ENCODE measurements at places on chromosomes 12 and 14.

DNA sequence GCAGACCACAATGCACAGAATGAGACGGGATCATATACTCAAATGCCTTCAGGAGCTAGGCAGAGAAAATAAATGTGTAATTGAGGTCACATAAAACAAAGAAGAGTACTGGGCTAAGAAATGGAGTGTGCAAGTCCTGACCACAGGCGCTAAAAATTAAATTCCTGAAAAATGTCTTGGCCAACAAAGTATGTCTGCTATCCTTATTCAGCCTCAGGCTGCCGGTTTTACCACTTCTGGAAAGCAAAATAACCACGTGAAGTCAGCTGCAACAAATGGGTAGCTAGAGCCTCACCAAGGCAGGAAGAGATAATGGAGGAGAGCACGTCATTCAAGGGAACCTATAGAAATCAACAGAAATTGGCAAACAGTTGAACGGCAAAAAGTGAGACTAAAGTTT, 3.1 kb downstream of the PYGL start:
- peak; percentile 90 for DNase-seq

DNA sequence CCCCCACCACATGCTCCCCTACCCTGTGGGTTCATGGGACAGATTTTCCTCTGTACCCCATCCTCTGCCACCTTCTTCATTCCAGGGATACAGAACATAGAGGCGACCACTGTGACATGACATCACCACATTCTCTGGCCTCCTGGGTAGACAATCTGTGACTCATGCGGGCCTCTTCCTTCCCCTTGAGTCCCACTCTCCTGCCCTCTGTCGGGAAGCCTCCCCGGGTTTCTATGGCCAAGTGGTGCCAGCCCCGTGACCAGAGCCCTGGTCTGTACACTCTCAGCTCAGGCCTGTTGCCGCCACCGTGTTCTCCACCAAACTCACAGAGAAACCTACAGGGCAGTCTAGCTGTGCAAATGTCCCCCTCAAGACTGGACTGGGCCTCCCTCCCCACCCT, 8.0 kb downstream of the CLMN start:
- no peak for DNase-seq

DNA sequence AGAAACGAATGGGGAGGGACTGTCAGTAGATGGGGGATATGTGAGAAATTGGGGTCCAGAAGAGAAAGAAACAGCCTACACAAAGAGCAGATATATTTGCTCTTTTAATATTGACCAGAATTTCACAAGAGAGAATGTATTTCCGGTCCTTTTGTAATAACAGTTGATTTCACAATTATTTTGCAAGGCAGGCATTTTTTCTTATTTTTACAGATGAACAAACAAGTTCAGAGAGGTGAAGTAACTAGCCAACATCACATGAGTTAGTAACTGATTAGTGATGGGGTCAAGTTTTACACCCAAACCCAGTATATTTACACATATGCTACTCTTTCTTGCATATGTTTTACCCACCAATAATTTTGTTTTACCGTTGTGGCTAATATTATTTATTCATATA, 188.2 kb downstream of the NAV3 start:
- no peak for DNase-seq

DNA sequence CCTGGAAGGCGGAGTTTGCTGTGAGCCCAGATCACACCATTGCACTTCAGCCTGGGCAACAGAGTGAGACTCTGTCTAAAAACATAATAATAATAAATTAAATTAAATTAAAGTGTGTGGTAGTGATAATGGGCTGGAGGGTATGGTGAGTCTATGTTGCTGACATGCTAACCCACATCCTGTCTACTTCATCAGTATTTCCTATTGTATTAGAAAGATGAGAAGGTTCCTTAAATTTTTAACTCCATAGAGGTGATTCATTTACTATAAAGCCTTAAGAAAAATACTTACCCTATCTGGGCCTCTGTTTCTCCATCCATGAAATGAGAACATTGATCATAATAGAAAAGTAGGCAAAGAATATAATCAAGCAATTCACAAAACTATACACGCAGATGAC, 280.5 kb downstream of the FBXL14 start:
- peak; percentile 30 for DNase-seq

GRCh38 chr12:125128439-125129178, 63.4 kb downstream of the AACS start:
- no peak for DNase-seq

DNA sequence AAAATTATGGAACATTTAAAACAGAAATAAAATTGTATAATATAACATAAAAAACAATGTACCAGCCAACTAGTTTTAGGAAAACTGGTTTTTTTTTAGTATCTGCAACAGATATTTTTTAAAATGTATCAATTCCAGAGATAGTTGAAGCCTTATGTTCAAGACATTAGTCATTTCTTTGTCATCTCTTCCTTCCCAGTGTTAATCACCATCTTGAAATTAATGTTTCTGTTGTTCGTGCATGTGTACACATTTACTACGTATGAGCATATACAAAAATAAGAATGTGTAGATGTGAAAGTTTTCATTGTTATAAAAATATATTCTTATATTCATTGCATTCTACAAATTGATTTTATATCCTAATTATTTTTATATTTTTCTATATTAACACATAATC, 1062.1 kb downstream of the SLC6A15 start:
- peak; percentile 5 for DNase-seq

DNA sequence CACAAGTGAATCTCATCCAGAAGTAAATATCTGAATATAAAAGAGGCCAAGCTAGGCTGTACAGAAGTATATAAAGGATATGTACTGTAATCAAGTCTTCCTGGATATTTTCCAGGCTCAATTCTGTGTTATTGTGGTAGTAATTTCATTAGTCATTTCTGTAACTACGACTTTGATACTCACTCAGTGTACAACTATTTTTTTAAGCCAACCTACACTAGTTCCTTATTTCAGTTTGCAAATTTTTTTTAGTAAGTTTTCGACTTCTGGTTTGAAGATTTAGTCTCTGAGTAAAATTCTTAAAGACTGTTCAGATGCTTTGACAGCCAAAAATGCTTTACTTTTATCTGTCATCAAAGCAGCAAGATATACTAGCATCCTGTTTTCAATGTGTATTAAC, 130.8 kb downstream of the CAPZA3 start:
- peak; percentile 56 for DNase-seq

GRCh38 chr12:55687746-55688145, 20.0 kb downstream of the ITGA7 start:
- DNase-seq = peak; percentile 23

DNA sequence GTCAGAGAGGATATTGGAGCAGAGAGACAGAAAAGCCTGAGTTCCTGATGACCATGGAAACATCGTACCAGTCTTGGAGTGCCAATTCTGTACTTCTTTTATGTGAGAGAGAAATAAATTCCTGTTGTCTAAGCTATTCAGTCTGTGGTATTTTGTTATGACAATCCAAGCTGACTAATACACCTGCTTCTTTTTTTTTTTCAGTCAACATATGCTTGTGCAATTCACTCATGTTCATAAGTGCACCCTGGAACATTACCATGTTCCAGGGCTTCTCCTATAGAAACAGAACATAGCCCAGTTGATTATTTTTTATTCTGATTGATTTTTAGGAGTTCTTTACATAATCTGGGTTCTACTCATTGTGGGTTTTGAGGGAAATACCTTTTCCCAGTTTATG, 1.7 kb upstream of the CHPT1 start:
- DNase-seq = peak; percentile 64

DNA sequence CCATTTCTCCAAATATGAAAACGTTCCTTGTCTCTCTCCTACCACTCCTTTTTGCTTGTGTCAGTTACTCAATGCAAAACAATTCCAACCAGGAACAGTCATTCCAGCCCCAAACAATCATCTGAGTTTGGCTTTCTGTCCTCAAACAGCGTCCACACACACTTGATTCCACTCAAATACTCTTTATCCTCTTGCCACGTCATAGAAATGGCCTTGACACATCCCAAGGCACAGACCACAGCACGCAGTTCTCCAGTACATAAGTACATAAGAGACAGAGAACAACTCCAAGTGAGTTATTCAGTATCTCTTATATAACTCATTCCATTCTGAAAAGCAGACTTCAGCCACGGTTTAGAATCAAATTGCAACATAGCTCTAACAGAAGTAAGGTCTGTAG, 299.2 kb downstream of the RPS29 start:
- no peak for DNase-seq

DNA sequence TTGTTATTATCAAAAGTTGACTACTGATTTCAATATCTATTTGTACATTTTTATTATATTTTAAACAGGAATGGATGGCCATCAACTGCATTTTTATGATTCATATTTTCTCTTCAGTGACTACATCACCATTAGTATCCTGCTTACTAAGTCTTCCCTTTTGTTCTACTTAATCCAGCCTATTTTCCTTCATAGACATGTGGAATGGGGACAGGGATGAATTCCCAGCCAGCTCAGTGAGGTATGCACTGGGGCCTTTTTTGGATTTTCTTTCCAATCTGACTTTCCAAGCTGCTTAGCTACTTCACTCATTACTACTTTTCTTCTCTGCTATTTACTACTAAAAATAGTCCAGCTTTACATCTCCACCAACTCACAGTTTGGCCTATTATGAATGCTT, 38.4 kb downstream of the AKAP6 start:
- DNase-seq = no peak

DNA sequence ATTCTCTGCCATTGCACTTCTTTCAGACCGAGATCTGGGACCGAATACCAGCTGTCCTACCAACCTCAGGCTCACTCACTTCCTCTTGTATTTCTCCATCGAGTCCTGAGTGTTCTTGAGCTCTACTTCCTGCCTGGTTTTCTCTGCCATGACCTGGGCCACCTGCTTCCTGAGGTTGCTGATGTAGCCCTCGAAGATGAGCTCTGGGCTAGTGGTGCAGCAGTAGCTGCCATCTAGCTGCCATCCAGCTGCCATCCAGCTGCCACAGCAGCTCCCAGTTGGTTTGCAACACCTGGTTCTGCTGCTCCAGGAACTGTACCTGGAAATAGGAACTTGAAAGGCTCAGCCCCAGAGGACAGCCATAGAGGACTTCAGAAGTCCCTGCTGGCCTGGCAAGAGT, 15.0 kb upstream of the KRT73 start:
- DNase-seq = no peak

DNA sequence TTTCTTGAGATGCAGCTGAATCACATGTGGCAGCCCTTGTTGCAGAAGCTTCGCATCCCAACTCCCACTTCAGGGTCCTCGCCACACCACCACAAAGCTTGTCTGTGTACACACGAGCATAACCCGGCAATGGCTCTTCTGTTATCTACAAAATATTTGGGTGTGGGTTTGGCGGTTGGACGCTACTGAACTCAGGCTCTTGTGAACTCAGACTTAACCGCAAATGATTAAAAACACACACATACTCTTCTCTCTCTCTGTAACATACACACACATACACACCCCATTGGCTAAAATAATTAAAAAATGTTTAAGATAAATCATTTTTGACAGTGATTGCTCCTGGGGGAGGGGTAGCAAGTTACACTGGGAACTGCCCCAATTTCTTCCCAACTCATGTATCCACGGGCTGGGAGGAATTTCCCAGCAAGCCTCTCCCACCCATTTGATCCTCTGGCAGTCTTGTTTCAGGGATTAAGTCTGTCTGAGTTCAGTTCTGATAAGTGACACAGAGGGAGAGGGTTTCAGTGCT, 63.7 kb upstream of the MANSC4 start:
- DNase-seq = no peak

- DNase-seq = no peak
These were observed 166.1 kb upstream of the EEA1 start for GRCh38 chr12:93094988-93095737.

DNA sequence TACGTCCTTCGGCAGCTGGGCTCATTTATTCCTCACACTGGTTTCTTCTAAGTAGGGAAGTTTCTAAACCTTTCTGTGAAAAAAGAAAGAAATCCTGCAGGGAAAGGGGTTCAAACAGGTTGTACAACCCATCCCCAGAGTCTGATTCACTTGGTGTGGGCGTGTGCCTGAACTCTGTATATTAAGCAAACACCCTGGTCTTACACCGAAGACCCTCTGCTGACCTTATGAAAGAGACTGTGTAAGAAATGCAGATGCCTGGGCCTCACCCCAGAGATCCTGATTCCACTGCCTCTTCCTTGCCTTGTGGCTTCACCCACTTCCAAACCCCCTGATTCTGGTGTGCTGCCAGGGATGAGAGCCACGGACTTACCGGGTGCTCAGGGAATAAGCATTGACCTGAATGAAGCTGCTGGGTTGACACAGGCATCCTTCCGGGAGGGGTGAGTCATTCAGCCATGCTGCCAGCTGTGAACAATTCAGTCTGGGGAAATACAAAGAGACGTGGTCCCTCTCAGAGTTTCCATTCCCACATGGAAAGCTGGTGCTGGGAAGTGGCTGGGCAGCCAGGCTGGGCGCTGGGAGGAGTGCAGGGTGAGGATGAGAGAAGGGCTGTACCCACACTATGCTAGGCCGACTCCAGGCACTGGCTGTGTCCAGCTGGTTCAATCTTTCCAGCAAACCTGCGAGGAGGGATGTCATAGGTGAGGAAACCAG, 26.5 kb upstream of the ACTN1 start:
- DNase-seq = peak; percentile 88

- no peak for DNase-seq
These were observed 36.6 kb upstream of the CIT start for GRCh38 chr12:119913536-119914330.

GRCh38 chr14:87260460-87260859, 732.5 kb downstream of the GALC start:
- DNase-seq = no peak

- no peak for DNase-seq
These were observed 182.8 kb downstream of the ADGRD1 start for GRCh38 chr12:131136539-131136872.

- peak; percentile 14 for DNase-seq
These were observed 12.0 kb downstream of the NGDN start for GRCh38 chr14:23481362-23481970.

- no peak for DNase-seq
These were observed 9.1 kb downstream of the SCAF11 start for GRCh38 chr12:45981075-45981837.

- no peak for DNase-seq
These were observed 50.4 kb downstream of the PPP1R12A start for GRCh38 chr12:79884401-79885006.

DNA sequence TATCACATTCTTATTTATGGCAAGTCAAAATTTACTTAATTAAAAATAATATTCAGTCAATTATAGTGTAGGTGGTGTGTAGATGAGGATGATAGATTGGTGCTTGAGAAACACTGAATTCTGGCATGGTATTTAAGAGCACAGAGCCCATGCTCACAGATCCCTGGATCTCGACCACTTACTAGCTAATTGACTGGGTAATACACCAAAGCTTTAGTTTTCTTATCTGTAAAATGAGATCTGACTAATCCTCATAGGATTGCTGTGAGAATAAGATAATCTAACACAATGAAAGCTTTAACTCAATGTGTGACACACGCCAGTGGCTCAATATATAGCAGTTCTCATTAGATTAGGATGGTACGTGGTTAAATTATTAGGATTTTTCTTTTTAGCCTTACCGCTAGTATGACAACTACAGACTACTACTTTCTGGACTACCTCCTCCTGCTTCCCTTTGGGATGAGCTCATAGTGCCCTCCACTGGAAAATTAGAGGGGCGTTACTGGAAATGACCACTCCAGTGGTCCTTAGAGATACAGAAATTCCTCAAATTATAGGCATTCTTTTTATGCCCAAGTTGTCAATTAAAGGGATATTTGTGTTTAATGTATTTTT, 482.8 kb upstream of the TBX3 start:
- DNase-seq = no peak

All from mammary epithelial cell (primary cell).